CD4-positive, alpha-beta memory T cell (primary cell): ENCODE measurements at places on chromosomes 5 and 9.

GRCh38 chr5:13566871-13567339, 377.6 kb downstream of the DNAH5 start:
- DNase-seq: no peak

GRCh38 chr5:111685969-111686368, 71.0 kb downstream of the NREP start:
- no peak for DNase-seq

GRCh38 chr5:67315082-67315989, 118.7 kb upstream of the CD180 start:
- no peak for DNase-seq

DNA sequence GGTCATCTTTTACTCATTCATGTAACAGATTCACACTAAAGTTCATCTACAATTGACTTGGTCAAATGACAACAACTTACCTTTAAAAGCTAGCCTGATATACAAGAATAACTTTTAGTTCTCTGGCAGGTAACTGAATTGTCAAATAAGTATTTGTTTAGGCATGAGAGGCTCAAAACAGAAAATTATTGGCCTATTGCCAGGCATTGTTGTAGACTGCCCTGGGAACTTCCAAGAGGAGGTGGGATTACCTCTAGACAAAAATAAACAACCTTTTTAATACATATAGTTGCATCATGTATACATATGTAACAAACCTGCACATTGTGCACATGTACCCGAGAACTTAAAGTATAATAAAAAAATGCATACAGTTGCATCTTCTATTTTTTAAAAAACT, 18.2 kb upstream of the SLCO4C1 start:
- DNase-seq: no peak
